ENCODE measurements at places on chromosomes 7 and 10.

GRCh38 chr7:66182920-66183319, 22.2 kb upstream of the TPST1 start:
- no peak for DNase-seq

- no peak for DNase-seq
Measured at GRCh38 chr7:150759479-150759878, 22.3 kb downstream of the GIMAP5 start.

GRCh38 chr7:18648849-18649758, 153.6 kb downstream of the HDAC9 start:
- no peak for DNase-seq

GRCh38 chr7:43864126-43864525, 5.2 kb downstream of the MRPS24 start:
- DNase-seq, result no peak

GRCh38 chr7:2118630-2119190, 114.0 kb downstream of the MAD1L1 start:
- no peak for DNase-seq

DNA sequence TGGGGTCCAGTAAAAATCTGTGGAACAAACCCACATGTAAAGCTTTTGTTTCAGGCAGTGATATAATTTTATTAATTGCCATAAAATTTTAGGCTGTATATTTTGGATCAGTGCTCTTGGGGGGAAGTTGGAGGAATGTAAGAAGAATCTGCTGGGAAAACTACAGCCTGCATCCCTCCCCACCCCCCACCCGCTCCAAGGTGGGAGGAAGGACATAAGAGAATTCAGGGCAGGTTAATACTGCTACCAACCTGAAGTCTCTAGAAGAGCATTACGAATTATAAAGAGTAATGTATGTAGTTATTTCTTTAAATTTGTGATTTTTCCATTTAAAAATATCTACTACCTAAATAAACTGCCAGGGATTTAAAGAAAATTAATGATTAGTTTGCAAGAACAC, 47.2 kb upstream of the GPR37 start:
- no peak for DNase-seq

DNA sequence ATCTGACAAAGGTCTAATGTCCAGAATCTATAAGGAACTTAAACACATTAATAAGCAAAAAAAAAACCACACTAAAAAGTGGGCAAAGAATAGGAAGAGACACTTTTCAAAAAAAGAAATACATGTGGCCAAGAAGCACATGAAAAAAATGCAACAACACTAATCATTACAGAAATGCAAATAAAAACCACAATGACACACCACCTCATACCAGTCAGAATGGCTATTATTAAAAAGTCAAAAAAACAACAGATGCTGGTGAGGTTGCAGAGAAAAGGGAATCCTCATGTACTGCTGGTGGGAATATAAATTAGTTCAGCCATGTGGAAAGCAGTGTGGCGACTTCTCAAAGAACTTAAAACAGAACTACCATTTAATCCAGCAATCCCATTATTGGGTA, 119.0 kb downstream of the LMBR1 start:
- DNase-seq, result no peak

GRCh38 chr7:10537764-10538163, 435.9 kb upstream of the PHF14 start:
- DNase-seq, result no peak

- no peak for DNase-seq
Measured at GRCh38 chr10:86450806-86451603, 70.6 kb downstream of the WAPL start.

GRCh38 chr7:121397361-121397760, 1.3 kb upstream of the FAM3C start:
- no peak for DNase-seq

DNA sequence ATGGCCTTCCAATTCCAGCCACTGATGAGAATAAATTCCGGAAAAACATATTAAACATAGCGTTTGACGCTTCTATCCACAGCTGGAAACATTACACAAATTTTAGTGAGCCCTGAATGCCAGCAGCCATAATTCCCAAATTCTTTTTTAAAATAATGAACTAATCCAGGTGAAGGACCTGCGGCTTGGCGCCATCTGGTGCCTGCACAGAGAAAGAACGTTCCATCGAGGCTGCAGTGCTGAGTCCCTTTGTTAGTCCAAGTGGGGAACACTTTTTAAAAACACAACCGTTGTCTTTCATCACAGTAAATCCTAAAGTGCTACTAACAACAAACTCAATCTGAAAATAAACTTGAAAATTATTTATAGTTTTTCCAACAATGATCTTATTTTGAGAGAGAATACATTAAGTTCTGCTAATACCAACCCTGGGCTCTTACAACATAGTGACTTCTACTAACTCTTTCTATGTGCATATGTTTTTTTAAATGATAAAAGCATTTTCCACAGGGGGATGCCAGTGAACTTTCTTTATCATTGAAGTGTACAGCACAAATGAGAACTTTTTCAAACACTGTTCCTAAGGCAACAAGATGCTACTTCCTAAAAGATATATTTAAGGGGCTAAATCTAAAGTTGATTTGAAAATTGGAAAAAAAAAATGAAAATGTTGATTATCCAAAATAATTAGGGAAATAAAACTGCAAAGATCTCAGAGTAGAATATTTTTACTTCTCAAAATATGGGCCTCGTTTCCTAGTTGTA, 166.9 kb upstream of the RNF32 start:
- no peak for DNase-seq

DNA sequence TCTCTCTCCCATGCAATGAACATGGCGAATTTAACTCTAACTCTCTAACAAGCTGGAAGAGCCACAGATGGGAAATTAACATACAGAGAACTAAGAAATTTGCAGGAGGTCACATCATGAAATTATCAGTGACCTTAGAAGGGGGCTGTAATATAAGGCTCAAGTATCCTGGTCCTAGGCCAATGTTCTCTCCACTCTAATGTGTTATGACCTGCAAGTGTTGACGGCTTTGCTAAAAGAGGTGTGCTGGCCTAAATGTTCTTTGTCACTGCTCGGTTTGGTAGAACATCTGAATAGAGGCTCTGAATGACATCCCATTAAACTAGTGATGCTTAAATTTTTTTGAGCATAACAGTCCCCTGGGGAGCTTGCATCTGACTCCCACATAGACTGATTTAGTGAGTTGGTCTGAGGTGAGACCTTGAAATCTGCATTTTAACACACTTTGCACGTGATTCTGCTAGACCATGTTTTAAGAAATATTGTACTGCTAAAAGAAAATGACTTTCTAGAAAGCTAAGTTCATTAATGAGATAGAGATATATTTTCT, 129.3 kb downstream of the GFRA1 start:
- no peak for DNase-seq

DNA sequence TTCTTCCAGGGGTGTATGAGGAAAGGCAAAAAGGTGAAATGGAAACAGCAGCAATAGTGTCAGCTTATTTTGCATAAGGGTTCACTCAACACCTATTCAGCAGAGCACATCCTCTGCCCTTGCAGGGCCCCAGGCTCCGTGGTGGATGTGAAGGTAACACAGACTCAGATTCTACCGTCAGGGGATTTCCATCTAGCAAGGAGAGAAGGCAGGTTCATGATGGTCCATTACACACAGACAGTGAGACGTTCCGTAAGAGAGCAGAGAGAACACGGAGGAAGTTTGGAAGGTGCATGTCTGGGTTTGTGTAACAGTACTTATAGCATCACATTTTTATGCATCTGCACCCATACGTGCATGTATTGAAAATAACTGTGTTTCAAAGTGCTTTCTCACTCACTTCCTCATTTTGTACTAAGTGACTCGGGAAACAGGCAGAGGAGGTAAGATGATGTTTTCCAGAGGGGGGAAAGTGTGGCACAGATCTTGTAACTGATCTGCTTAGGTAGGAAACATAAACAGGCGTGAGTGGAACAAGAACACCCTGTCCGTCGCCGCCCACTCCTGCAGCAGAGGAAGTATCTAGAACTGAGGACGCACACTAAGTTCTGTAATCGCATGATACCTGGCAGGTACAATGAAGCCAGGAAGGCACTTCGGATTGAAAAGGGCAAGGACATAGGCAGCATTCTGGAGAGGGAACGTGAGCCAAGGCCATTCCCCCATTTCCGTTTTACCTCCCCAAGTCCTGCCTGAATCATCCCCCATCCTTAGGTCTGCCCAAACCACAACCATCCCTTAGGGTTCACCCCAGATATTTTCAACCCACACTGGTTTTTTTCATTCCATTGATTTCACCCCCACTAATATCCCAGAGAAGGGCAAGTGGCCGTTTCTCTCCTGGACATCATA, 1.0 kb upstream of the ENO4 start:
- peak; percentile 24 for DNase-seq

GRCh38 chr10:114780577-114781184, 40.9 kb upstream of the FHIP2A start:
- DNase-seq, result no peak

- no peak for DNase-seq
Measured at GRCh38 chr10:86304436-86304835, 62.2 kb downstream of the GRID1 start.

- DNase-seq, result no peak
Measured at GRCh38 chr10:103571656-103571975, 78.1 kb downstream of the NEURL1 start.

GRCh38 chr10:104323760-104324201, 14.5 kb downstream of the ITPRIP start:
- no peak for DNase-seq

- DNase-seq, result no peak
Measured at GRCh38 chr10:44422153-44422552, 37.3 kb upstream of the CXCL12 start.

GRCh38 chr10:32906595-32906994, 51.4 kb downstream of the ITGB1 start:
- DNase-seq, result no peak

Measured in effector CD4-positive, alpha-beta T cell (primary cell).